Activated effector memory CD4-positive, alpha-beta T cell treated with Interleukin-2 at 50 U/mL for 16 hours (primary cell): ENCODE measurements at places on chromosomes 5 and 9.

- DNase-seq: no peak
These were observed 4.7 kb upstream of the ISCA1 start for GRCh38 chr9:86287013-86287412.

DNA sequence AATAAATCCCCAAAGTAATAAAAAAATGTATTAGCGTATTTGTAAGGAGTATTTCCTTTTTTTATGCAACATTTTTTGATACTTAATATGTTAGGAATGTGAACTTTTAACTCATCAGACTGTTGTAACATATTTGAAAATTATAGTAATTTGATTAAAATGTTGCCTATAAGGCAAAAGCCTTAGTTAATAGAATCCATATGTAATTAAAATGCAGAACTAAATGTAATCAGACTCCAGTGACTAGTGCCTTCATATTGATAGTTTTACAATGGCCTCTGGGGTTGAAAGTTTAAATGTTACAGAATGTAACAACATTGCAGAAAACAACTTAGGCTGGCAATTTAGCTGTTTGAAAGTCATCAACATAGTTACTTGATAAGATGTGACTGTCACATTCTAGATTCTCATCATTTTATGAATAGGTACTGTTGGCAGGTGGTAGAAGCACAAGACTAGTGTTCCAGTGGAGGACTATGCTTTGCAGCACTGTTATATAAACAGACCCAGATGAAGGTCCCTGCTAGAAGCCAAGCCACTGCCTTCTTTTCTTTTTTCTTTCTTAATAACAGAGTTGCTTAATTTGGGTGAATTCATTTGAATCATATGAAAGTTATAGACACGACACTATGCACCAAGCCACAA lies 382.9 kb downstream of the CCDC171 start:
- no peak for DNase-seq

GRCh38 chr5:117559005-117559844 lies 984.6 kb upstream of the SEMA6A start:
- DNase-seq: no peak

DNA sequence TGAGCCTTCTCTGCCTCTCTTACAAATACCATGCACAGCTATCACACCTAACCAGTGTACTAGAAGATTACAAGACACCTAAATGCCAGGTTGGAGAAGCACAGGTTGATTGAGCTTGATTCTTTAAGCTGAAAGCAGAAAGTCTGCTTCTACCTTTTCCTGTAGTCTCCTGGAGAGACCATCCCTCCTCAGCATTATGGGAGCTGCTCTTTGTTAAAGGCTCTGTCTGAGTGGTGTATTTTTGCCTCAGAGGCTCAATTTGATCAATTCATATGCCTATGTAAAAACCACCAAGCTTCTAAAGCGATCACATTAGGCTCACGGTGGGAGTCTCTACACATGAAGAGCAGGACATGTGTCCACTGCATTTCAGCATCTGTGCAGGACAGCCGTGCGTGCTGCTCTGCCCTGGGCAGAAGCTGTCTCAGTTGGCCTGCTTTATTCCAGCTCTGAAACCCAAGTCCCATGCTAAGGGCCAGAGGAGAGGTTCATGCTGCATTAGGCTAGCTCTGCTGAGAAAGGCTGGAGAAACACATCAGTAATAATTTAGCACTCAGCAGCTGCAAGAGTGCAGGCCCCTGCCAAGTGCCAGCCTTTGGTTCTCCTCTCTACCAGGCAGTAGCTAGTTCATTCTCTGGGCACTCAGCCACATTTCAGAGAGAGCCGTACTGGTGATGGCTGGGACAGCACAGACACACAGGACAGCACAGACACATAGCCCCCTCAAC lies 41.7 kb downstream of the TMEM167A start:
- DNase-seq: no peak

- DNase-seq: no peak
These were observed 3.9 kb downstream of the SPARC start for GRCh38 chr5:151682751-151683331.

DNA sequence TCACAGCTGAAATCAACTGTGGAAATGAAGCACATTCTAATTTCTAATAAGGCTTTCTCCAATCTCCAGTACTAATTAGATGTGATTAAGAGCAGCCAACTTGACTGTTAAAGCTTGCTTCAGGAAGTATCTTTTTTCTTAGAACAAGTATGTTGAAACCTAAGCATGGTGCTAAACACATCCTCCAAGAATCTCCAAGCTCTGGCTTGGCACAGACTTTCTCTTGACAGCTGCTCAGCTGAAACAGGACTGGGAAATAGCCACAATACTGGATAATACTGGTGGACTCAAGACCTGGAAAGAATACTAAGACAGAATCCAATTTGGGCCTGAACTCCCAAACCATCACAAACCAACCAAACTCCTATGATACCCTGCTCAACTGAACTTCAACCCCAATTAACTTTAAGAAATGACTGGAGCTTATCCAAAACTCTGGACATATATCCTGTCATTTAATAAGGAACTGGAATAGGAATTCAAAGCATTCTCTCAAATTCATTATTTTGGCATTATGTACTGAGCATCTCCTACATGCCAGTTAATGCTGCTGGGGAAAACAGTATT lies 16.2 kb downstream of the PRKAA1 start:
- DNase-seq: no peak

DNA sequence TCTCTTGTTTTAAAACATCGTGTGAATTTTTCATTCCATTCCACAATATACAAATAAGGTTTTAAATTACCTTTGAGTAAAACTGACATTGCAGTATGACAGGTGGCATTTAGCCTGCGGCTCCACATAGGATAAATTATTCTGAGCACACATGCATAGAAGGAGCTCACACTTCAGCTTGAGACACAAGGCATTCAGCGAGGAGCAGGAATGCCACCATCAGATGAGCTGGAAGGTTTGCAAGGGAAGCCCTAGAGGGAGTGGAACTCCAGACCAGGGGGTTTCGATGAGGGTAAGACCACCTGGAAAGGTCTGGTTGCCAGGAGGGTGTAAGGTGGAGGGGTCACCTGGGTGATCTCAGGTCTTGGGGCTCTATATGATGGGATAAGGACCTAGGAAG lies 259.0 kb upstream of the ADRA1B start:
- no peak for DNase-seq

GRCh38 chr5:33114361-33114760 lies 326.4 kb upstream of the TARS1 start:
- DNase-seq: no peak

- no peak for DNase-seq
These were observed 77.7 kb downstream of the NTNG2 start for GRCh38 chr9:132239518-132239917.

DNA sequence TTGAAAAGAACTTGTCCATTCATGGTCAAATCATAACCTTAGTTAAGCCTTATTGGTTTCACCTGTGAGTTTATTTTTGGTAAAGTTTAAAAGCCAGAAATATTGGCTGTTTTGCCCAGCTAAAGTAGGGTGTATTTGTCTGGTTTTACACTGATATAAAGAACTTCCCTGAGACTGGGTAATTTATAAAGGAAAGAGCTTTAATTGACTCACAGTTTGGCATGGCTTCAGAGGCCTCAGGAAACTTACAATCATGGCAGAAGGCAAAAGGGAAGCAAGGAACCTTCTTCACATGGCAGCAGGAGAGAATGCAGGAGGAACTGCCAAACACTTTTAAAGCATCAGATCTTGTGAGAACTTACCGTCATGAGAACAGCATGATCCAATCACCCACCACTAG lies 55.3 kb downstream of the JAKMIP2 start:
- no peak for DNase-seq

DNA sequence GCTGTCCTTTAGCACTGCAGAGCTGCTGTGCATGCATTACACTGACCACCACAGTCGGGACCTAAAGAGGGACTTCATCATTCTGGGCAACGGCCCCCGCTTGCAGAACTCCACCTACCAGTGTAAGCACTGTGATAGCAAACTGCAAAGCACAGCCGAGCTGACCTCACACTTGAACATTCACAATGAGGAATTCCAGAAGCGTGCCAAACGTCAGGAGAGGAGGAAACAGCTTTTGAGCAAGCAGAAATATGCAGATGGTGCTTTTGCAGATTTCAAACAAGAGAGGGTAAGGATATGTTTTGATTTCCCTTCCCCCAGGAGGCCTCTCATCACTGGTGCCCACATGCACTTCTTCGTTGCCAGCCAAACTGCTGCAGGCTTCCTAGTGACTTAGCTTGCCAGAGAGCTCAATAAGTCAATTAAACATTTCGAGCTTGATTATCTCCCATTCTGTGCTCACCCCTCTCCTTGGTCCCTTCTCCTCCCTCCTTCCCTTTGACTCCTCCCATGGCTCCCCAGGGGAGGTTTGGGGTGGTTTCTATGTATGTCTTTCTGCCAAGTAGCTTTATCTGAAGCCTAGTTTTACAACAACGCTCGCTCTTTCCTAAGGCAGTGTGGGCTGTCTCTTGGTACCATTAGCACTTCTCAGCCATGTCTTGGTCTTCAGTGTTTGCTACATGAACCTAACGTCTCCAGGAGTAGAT lies 66.7 kb downstream of the ZNF462 start:
- no peak for DNase-seq

GRCh38 chr5:163408311-163408923 lies 29.0 kb upstream of the CCNG1 start:
- DNase-seq: peak; percentile 26

DNA sequence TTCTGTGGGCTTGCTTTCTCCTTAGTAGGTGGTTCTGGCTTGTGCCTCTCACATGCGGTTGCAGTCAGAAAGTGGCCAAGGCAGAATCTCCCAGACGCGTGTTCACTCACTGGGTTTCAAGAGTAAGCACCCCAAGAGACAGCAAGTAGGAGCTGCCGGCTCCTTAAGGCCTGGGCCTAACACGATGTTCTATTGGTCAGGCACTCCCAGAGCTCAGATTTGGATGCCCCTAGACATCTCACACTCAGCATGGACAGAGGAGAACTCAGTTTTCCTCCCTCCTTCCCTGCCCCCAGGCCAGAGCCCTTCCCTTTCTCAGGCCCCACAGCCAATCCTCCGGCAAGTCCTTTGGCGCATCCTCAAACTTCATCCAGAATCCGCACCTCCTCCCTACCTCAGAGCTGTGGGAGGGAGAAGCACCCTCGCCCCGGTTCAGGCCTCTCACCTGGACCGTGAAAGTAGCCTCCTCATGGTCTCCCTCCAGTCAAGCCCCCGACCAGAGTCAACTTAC lies 6.5 kb upstream of the CARD19 start:
- DNase-seq: no peak

DNA sequence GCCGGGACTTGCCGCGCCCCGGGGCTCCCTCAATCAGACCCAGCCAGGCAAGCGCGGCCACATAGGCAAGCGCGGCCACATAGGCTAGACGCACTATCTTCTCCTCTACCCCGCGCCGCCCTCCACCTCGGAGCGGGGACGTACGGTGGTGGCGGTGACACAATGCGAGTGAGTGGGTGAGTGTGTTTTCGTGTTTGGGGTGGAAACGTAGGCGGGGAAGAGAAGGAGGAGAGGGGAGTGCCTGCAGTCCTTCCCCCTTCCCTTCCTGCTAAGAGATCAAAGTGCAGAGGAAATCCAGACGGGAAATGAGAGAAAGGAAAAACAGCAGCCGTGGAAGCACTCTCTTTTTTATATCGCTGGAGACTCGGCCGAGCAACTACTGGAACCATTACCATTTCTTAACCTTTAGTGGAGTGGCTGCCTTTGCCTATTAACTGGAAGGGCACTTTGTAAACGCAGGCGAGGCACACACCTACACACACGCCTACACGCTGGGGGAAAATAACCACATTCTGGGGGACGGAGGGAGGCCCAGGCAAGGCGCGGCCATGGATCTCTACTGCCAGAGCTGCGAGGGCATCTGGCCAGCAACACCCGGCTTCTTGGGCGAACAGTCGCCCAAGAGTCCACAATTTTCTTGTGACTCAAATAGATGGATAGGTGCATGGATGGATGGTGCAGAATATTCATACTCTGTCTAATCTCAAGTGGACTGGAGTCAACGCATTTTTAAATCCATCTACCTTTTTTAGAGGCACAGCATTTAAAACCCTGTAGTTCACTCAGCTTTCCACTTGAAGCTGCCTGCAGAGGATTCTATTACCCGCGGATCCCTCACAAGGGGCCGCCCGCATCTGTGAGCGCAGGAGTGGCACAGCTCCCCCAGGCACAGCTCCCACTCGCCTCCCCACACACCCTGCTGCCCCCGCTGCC lies 2.1 kb downstream of the EDIL3 start:
- DNase-seq: no peak

- no peak for DNase-seq
These were observed 23.9 kb downstream of the DCANP1 start for GRCh38 chr5:135423146-135423845.
